SIG-M5 (cell line): ENCODE measurements at places on chromosomes 2 and 18.

- no peak for DNase-seq
Measured at GRCh38 chr2:219680958-219681693, 53.7 kb downstream of the SLC4A3 start.

DNA sequence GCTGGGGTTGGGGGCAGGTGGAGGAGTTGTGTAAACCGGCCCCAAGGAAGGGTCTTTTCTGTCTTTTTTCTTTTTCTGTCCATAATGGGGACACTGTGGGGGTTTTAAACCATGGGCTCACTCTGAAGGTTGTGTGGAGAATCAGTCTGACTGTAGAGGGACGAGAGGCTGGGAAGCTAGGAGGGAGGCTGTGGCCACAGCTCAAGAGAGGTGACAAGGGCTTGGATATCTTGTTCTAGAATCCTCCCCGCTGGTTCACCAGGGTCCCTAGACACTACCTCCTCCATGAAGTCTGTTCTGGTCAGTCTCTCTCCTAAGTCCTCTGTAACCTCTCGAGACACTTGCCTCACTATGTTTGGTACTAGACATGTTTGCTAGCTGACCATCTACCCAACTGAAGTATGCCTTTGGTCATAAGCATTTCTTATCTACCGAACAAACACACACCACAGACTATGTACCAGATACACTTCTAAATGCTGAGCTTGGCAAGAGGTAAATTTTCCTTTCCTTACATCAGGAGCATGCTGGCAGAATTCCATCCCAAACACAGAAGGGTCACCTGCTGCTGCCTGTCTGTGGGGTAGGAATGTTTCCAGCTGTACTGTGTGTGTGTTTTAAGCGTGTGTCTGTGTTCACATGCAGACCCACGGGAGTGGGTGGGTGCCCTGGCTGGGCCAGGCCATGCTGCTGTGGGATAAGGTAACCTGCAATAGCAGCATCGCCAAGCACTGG is 69.6 kb upstream of the MGAT4A start:
- DNase-seq: no peak

GRCh38 chr2:23137166-23137565 is 247.8 kb upstream of the KLHL29 start:
- DNase-seq: no peak

DNA sequence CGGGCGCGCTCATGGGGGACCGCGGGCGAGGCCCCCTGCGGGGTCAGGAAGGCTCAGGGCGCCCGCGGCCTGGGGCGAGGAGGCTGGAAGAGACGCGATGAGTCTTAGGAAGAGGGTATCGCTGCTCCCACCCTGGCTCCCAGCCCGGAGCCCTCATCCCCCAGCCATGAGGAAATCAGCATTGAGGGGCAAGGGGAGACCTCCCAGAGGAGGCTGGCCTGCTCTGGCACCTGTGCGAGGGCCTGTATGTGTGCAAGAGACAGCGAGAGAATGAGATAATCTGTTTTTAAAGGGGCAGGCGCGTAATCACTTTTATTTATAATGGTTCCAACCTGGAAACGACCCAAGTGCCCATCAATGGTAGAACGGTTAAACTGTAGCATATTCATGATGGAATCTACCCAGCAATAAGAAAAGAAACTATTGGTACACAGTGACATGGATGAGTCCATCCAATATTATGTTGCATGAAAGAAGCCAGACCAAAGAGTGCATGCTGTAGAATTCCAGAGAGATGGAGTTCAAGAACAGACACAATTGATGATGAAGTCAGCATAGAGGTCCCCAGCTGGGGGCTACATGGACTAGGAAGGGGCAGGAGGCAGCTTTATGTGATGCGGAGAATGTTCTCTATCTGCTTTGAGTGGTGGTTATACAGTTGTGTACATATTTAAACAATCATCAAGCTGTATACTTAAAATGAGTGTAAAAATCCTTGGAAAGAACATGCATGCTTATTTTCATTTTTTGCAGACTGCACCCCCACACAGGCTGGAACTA is 14.4 kb downstream of the FBXO41 start:
- DNase-seq: no peak

- no peak for DNase-seq
Measured at GRCh38 chr2:191544461-191545062, 133.4 kb upstream of the NABP1 start.

DNA sequence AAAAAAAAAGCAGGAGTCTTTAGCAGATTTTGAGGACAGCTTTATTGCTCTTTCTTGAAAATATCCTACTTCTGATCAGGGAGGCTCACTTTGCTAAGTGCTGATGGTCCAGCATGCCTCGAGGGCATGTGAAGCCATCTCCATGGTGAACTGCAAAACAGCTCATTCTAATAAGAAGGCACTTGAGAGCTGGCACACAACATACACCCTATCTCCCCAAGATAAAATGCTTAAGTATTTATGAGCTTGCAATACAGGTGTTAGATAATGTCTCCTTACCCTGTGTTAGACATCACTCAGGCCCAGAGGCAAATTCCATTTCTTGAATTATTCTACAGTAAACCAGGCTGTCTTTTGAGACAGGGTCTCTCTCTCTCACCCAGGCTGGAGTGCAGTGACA is 2.7 kb downstream of the ENOSF1 start:
- DNase-seq: no peak

DNA sequence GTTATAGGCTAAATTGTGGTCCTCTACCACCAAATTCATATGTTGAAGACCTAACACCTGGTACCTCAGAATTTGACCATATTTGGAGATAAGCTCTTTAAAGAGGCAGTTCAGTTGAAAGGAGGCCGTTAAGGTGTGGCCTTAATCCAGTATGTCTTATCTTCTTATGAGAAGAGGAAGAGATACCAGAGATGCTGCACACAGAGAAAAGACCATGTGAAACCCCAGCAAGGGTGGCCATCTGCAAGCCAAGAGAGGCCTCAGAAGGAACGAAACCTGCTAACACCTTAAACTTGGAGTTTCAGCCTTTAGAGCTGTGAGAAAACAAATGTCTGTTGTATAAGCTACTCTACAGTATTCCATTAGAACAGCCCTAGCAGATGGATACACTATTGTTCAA is 528.1 kb upstream of the DCC start:
- no peak for DNase-seq

GRCh38 chr2:230723363-230723762 is 10.7 kb downstream of the CAB39 start:
- DNase-seq: no peak

DNA sequence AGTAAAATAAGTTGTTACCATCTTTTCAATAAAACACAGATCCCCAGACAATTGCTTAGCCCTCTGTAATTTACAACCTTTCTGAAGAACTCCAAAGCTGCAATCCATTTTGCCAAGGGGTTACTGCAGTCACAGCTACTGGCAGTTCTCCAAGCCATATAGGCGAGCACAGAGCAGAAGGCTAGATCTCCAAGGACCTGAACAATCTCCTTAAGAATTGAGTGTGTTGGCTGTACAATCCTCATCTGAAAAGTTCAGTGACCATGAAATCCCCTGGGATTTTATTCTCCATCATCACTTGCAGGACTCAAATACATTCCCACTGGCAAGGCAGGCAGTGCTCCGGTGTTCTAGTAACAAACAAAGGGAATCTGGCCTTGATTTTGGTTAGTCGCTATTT is 103.9 kb upstream of the LRP1B start:
- DNase-seq: no peak

- DNase-seq: no peak
Measured at GRCh38 chr18:11037533-11038240, 111.7 kb downstream of the PIEZO2 start.

DNA sequence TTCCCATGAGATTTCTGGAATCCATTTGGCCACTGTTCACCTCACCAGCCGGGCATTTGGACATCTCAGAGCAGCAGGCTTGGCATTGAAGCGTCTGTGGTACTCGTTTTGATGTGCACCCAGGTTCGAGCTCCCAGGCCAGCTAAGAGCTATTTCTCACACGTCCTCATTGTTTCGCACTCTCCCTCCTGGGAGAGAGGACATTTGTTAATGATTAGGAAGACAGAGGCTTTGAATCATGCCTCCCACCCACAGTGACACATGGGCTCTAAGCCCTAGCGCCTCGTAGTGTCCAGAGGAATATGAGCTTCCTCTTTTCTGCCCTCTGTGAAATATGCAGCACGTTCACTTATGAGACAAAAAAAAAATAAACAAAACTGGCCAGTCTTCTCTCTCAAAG is 361.8 kb downstream of the RND3 start:
- no peak for DNase-seq

DNA sequence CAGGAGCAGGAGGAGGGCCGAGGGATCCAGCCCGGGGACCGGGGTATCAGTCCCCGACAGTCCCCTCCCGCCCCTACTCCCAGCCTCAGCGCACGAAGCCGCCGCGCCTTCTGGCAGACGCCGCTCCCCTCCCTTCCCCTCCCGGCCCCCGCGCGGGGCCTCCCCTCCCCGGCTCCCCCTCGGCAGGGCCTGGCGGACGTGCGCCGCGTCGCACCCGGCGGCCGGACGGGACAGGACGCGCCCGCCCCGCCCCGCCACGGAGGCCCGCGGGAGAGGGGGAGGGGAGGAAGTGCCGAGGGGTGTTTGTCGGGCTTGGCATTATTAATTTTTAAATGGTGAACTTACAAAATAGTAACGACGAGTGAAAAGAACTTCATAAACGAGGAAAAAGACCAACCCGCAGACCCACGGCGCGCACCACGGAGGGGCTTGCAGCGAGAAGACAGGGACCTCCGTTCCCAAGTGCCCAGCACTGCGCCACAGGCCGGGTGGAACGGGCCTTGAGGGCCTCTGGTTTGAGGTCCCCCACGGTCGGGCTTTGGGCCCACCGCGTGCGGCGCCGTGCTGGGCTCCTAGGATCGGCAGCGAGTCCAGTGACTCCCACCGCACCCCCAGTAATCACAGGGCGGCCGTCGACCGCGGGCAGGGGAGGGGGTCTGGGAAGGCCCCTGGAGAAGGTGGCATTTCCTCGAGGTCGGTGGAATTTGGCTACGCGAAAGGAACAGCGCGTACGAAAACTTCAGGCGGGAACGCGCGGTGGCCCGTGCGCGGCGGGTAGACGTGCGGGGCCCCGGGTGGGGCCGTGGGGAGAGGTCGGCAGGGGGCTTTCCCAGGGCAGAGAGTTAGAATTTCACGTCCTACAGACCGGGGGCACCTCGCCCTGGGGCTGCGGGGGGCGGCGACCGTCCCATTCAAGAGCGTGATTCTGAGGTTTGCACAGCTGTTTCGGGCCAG is 954 bp upstream of the CTDSP1 start:
- no peak for DNase-seq

GRCh38 chr2:42769583-42770287 is 5.8 kb upstream of the OXER1 start:
- DNase-seq: no peak

GRCh38 chr2:207683879-207684627 is 27.4 kb upstream of the CCNYL1 start:
- no peak for DNase-seq

DNA sequence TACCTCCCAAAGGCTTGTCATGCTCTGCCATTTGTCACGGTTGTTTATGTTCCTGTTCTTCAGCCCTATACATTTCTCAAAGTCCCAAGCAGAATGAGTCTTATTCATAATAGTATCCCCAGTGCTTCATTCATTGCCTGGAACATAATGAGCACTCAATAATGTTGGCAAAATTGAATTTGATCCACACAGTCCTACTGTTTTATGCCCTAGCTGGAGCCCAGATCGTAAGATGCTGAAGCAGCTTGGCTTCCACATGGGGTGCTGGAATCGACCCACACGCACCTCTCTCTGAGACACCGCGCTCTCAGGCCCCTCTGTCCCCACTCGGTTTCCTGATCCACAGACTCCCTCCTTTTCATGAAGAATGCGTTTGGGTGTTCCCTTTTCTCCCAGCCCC is 245.5 kb downstream of the MYT1L start:
- no peak for DNase-seq

GRCh38 chr2:64720535-64721319 is 67.0 kb upstream of the SERTAD2 start:
- DNase-seq: no peak

- DNase-seq: no peak
Measured at GRCh38 chr2:18549083-18549482, 11.4 kb downstream of the RDH14 start.

GRCh38 chr2:214830794-214831346 is 21.4 kb upstream of the BARD1 start:
- no peak for DNase-seq

- DNase-seq: no peak
Measured at GRCh38 chr18:23306822-23307221, 146.3 kb upstream of the RIOK3 start.

- no peak for DNase-seq
Measured at GRCh38 chr18:75097491-75098225, 111.3 kb downstream of the PTGR3 start.

DNA sequence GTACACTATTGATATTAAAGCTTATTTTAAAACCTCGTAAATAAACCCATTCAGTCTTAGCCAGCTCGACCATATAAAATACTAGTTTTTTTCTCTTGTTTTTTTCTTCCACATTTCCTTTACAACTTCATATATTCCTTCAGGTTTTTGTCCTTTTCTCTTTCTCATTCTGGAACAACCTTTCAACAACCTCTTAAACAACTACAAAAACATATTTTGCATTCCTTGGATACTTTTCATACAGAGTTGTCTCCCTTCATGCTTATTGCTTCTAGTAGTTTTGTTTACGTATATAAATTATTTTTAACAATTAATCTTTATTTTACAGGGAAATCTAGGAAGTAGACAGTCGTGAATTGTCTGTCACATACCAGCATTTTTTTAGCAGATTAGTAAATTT is 41.2 kb downstream of the COMMD1 start:
- DNase-seq: no peak

DNA sequence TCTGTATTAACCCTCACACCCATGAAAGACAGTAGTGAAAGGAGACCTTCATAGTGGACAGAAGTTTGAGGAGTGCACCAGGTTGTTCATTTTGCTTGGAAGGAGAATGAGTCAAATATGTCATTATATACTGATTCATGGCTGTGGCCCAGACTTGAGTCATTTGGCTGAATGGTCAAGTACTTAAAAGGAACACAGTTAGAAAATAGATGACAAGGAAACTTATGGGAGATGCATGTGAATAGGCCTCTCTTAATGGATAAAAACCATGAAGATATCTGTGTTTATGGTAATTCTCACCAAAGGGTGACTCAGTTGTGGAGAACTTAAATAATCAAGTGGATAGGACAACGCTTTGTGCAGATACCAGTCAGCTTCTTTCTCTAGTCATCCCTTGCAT is 524.7 kb upstream of the CNTNAP5 start:
- no peak for DNase-seq

DNA sequence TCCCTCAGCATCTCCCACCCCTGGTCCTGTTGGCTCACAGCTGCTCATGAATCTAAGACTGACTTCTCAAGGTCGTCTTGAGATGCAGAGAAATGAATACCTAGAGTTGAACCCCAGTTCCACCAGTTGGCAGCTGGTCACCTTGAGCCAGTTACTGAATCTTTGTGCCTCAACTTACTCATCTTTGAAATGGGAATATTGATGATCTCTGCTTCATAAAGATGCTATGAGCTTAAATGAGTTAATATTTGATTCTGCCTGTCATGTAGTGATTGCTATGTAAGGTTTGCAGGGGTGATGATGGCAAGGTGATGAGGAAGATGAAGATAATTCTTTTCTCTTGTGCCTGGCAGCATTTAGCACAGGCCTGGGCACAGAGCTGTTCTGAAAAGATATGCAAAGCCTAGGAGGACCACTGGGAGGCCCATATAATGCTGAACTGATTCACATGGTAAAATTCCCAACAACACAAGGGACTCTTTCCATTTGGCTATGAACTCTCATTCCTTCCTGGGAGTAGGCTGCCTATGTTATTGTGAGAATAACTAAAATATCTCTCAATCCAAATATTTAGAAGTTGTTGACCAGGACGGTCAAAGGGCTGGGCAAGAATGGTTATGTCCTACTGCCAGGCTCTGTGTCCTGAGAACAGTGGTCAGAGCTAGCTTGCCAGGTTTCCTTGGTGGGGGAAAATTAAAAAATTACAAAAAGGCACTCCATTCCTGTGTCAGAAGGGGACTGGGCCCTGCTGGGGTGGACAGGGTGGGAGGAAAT is 70.9 kb downstream of the APOB start:
- DNase-seq: no peak
